ENCODE measurements at places on chromosomes 6 and 20.

DNA sequence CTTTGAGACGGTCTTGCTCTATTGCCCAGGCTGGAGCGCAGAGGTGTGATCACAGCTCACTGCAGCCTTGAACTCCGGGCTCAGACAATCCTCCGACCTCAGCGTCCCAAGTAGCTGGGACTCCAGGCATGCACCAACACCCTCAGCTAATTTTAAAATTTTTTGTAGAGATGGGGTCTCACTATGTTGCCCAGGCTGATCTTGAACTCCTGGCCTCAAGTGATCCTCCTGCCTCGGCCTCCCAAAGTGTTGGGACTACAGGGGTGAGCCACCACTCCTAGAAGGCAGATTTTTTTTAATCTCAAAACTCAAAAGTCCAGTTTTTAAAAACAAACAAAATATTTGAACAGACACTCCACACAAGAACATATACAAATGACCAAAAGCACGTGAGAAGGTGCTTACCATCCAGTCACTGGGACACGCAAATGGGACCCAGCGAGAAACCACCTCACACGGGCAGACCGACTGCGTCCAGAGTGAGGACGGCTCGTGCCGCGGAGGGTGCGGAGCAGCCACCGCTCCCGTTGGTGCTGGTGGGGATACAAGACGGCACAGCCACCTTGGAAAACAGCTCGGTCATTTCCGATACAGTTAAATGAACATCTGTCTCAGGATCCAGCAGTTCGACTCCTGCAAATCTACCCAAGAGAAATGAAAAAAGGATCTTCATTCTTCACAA, 8.5 kb upstream of the HELZ2 start:
- no peak for DNase-seq

GRCh38 chr6:14882394-14883026, 363.4 kb upstream of the JARID2 start:
- DNase-seq: no peak

GRCh38 chr6:164286011-164286410, 871.5 kb downstream of the QKI start:
- DNase-seq: no peak

DNA sequence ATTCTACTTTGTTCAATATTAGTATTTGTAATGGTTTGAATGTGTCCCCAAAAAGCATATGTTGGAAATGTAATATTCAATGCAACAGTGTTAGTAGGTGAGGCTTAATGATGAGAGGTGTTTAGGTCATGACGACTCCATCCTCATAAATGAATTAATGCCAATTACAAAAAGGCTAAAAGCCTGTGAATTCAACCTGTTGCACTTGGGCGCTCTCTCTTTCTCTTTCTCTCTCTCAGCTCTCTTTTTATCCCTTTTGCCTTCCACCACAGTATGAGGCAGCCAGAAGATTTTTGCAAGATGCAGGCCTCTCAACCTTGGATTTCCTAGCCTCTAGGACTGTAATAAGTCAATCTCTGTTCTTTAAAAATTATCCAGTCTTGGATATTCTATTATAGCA, 34.6 kb downstream of the PSMB9 start:
- DNase-seq: no peak

- DNase-seq: no peak
Measured at GRCh38 chr20:24754691-24755090, 194.4 kb upstream of the CST7 start.

DNA sequence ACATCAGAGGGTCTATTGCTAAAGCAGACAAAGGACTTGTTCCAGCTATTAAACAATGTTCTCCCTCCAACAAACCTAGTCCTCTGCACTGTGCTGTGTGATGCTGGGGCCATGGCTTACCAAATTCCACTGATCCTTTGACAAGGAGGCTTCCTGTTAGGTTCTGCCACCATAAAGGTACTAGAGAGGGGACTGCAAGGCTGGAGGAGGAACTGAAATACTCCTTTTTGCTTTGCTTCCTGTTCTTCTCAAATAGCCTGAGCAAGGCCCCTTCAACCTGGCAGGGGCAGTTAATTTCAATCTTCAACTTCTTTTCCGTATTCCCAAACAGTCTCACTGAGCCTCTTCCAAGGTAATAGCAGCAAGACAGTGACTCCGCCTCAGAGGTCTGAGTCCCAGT, 286.4 kb upstream of the IRAK1BP1 start:
- DNase-seq: no peak

- DNase-seq: no peak
Measured at GRCh38 chr6:30554404-30554803, 1.9 kb downstream of the GNL1 start.

GRCh38 chr6:45678285-45678607, 300.5 kb upstream of the SUPT3H start:
- DNase-seq: no peak

- DNase-seq: no peak
Measured at GRCh38 chr6:4460586-4461475, 315.4 kb upstream of the CDYL start.

- DNase-seq: no peak
Measured at GRCh38 chr6:104558746-104559145, 301.0 kb downstream of the HACE1 start.

GRCh38 chr6:54541541-54541940, 233.3 kb downstream of the TINAG start:
- no peak for DNase-seq

DNA sequence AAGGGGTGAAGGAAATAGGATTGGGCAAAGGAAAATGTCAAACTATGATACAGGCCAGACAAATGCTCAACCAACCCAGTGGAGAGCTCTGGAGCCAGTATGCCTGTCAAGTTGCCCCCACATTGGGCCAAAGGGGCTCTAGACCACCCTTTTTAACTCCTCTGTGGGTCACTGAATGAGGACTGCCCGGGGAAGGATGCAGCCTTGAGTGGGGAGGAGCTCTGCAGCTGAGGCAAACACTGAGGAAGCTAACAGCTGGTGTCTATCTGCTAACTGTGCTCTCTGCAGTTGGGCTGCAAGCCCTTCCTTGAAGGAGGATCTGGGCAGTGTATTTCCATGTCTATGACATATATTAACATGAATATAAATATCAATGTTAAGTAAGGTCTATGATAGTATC, 98.4 kb upstream of the PRSS16 start:
- no peak for DNase-seq

DNA sequence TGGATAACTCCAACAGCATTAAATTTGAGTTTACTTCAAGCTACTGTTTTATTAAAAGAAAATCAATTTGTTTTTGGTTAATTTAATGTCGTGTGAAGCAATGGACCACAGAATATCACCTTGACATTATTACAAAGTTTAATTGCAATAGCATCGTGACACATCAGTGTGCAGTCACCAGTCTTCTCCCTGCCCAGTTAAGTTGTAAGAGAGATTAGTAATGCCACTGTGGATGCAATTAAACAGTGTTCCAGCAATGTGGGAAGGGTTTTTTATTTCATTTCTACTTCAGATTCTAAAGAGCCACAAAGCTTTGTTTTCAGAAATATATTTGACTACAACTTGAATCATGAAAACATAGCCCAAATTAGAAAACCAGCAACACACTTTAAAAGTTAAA, 128.7 kb downstream of the SYNE1 start:
- no peak for DNase-seq

GRCh38 chr6:116492331-116493067, 18.9 kb upstream of the CALHM5 start:
- no peak for DNase-seq

DNA sequence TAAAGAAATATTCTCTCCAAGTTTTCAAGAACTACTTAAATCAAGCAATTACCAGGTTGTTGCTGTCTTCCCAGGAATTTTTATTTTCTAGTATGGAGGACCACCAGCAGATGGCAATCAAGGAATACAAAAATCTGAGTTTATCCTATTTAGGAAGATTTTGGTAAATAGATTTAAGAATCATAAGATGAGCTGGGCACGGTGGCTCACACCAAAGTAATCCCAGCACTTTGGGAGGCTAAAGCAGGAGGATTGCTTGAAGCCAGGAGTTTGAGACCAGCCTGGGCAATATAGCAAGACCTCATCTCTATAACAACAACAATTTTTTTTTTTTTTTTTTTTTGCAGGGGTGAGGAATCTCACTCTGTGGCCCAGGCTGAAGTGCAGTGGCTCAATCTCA, 19.3 kb upstream of the SEC63 start:
- no peak for DNase-seq

- no peak for DNase-seq
Measured at GRCh38 chr20:32019156-32019510, 8.9 kb downstream of the CCM2L start.

DNA sequence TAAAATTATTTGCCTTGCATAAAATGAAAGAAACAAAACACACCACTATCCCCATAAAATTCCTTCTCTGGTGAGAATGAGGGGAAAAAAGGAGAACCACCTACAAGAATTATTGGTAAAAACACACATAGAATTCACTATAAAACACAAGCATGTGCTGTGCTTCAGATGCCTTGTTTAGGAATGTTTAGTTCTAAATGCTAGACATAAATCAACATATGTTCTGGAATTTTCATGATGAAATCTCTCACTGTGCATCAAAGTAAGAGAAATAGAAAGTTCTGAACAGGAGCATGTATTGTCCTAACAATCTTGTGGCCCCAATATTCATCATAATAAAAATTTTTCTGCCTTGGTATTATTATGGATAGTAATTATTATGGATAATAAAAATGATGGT, 111.0 kb downstream of the PLCB4 start:
- DNase-seq: no peak

GRCh38 chr20:63538204-63539091, 1.3 kb upstream of the PTK6 start:
- DNase-seq: no peak

Data from activated naive CD8-positive, alpha-beta T cell treated with anti-CD3 and anti-CD28 coated beads, Interleukin-2, amount 50 U/mL, for 16 hours (primary cell).